ENCODE measurements at places on chromosomes 2 and 18.

DNA sequence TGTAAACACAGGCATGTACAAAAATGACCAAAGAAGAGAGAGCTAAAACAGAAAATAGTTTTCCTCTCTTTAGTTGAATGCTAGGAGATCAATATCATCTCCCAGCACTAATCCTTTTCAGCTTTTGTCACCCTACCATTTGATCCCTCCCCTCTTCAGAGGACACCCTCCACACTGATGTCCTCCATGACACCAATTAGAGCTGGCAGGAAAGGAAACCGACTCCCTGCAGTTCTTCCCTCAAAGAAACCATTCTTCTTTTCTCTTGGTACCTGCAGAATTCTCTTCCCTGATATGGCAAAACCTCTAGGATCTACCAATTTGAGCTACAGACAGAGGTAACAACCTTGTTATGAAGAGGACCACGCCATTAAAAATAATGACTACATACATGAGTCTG, 5.3 kb downstream of the EPB41L3 start:
- no peak for DNase-seq

GRCh38 chr18:52060607-52061304, 279.2 kb upstream of the DCC start:
- no peak for DNase-seq

DNA sequence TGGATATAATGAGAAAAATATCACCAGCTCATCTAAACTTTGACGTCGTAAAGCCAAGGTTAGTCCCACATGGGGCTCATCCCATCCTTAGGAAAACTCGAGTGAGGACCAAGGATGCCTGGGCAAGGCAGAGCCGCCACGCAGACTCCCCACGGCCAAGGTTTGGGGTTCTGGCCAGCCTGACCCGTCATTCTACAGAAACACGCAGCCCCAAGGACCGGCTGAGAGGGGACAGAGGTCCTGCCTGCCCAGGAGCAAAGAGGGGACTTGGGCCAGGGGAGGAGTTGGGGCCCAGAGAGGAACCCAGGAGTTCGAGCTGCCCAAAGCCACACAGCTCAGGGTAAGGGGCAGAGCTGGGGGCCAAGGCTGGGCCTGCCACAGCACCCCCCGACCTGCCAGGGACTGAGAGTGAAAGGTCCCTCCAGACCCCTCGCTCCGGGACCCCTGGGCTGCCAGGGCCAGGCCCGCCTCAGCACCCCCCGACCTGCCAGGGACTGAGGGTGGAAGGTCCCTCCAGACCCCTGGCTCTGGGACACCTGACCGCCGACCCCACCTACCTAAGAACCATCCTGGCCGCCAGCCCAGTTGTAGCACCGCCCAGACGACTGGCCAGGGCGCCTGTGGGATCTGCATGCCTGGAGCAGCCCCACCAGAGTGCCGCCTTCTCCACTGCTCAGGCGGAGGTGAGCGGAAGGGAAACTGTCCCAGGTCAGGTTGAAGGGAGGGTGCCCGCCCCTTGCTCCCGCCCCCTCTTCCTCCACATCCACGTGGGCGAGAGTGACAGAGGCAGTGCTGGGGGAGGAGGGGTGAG, at the start of gene PDCD1:
PDCD1 (minus strand) TSS at position 689 of the 811 bp plus-strand sequence; CDS start at position 633, 56 bp downstream.
- DNase-seq, result no peak

GRCh38 chr18:22840606-22841144, 92.5 kb upstream of the RBBP8 start:
- no peak for DNase-seq

DNA sequence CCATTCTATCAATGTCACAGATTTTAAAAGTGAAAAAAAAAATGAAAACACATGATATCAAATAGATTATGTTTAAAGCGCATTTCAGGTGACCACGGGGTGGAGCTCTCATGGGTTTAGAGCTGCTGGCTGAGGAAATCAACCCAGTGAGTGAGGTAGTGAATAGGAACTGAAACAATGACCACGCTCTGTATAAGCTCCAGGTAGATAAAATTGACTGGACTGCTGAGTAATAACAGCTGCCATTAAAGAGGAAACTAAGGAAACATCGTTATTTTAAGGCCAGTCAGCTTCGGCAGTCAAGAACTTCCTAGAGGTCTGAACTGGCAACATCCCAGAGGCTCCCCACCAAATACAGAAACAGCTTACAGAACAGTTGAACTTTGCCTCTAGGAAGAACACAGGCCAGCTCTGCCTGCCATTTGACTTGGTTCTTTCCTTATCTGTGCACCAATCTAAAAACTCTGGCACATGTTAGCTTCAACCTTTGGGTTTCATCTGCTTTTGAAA, 185.9 kb downstream of the PDE1A start:
- DNase-seq, result peak; percentile 61

DNA sequence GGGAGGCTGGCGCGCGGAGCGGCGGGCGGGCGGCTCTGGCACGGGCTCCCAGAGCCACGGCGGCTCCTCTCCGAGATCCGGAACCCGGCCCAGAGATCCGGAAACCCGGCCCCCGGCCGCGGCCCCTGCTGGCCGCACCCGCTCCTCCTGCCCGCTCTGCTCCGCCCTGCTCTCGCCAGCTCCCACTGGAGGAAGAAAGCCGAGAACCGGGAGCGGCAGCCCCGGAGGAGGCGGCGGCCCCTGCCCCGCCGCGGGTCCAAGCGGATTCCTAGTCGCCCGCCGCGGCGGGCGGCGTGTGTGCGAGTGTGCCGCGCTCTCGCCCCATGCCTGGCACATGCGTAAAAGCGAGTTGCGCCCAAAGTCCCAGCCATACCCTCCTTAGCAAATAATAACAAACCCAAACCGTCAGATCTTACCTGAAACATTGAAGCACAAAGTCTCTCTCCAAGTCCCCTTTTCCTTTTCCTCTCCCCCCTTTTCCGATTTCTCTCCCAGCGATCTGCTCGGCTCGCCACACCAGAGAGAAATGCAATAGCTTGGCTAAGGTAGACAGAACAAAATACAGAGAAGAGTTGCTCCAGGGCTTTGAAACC, 108.7 kb upstream of the KCTD1 start:
- DNase-seq, result peak; percentile 52

DNA sequence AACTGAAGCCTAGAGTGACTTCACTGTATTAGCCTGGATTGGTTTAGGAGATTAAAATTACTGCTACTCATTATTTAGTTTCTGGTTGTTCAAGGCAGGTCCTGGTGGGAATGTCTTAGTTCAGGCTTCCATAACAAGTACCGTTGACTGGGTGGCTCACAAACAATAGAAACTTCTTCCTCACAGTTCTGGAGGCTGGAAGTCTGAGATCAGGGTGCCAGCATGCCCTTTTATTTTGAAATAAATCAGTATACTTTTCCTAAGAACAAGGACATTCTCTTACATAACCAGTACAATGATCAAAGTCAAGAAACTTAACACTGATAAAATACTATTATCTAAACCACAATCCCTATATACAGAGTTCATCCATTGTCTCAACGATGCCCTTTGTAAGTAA, 4.0 kb upstream of the DAW1 start:
- no peak for DNase-seq

DNA sequence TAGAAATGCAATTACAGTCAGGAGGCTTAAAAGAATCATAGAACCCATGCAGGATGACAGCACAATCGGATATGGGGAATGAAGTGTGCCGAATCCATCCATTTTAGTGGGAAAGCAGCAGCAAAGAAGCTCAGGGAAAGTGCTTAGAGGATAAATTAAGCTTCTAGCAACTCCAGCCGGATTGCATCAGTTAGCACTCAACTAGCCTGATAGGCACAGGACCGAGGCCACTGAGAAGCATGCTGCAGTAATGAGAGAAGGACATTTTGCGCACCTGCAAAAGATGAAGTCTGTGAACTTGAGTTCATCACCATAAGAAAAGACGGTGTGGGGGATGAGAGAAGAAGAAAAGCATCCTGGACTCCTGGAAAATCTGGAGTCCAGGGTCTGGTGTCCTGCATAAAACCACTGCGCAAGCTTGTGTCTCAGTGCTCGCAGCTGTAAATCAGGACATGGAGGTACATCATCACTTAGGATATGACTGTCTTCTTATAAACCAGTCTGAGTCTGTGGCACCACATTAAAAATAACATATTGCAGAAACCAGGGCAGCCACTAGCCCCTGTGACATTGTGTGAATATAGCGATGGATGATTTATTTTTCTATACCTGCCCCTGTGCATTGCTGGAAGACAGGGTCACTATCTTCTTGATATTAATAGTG, 665.5 kb upstream of the SOX11 start:
- DNase-seq, result no peak

- peak; percentile 10 for DNase-seq
These were observed 98.8 kb upstream of the NCKAP5 start for GRCh38 chr2:133667085-133667484.

DNA sequence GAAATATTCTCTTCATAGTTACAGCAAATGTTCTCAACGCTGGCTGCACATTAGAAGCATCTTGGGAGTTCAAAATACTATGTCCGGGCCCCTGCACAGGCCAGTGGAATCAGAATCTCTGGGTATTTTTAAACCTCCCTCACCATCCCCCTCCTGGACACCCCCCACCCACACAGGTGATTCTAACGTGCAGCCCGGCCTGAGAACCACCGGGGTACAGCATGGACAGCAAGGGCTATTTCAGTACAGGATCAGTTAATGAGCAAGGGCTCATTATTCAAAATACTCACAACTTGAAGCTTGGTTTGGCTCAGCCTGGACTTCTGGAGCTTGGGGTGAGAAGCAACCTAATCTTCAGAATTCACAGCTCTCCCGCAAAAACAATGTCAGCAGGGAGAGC, 31.4 kb downstream of the INO80C start:
- DNase-seq, result no peak

DNA sequence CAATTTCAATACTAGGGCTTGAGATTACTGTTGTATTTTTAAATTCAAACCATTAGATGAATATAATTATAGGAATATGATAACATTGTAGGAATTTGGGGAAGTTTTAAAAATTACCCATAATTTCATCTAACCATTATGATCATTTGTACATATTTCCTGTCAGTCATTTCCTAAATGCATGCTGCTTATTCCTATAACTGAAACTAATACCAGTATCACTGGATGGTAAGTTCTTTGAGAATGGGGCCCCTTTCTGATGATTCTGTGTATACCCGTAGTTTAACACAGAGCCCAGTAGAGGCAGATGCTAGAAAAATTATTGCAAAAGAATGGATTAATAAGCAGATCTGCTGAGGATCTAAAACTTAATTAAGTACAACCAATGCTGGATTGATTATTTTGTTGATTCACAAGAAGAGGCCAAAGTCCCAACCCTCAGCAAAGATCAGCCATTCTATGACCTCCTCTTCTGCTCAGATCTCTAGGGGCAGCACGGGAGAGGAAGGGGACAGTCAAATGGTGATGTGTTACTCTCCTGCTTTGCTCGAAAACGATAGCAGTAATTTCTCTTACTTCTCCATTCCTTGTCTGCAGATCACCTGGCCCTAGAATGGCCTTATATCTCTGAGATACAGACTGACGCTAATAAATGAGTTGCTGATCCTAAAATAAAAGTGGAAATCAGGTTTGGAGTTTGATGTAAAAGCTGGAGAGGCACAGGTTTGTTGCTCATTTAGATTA, 69.5 kb upstream of the PELI1 start:
- no peak for DNase-seq

DNA sequence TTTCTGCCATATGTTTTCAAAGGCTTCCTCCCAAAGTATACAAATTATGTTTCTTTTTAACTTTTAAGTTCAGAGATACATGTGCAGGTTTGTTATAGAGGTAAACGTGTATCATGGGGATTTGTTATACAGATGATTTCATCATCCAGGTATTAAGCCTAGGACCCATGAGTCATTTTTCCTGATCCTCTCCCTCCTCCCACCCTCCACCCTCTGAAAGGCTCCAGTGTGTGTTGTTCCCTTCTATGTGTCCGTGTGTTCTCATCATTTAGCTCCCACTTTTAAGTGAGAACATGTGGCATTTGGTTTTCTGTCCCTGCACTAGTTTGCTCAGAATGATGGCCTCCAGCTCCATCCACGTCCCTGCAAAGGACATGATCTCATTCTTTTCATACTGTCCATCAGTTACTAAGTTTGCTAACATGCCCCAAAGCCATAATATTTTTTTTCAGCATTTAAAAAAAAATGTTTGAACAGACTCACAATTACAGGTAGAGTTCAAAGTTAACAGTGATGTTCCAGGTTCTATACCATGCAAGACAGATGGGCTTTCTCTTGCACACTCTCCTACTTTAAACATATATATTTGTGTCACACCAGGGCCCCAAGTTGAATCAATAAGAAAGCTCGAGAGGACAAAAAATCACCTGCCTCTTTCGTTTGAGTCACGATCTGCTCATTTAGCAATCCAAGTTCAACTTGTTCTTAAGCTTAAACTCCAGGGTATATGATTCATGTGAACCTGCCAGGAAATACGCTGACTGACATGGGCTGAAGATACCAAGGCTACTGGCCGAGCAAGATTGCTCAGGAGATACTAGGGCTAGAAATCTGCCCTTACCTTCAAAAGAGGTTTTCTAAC, 77.6 kb downstream of the AP1S3 start:
- no peak for DNase-seq

DNA sequence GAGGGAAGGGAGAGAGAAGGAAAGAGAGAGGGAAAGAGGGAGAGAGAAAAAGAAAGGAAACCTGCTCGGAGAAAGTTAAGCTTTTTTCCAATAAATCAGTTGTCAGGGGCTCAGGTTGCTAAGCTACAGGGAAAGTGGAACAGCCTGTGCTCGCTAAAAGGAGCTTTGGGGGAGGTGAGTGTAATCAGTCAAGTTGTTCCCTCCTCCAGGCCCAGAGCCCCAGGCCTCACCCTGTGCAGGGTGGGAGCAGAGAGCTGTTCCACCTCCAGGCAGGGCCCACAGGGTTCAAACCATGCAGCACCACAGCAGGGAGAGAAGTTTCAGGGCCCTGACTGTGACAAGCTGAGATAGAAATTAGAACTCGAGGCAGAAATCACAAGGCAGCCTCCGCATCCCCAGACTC, 56.4 kb upstream of the PPP1CB start:
- no peak for DNase-seq

DNA sequence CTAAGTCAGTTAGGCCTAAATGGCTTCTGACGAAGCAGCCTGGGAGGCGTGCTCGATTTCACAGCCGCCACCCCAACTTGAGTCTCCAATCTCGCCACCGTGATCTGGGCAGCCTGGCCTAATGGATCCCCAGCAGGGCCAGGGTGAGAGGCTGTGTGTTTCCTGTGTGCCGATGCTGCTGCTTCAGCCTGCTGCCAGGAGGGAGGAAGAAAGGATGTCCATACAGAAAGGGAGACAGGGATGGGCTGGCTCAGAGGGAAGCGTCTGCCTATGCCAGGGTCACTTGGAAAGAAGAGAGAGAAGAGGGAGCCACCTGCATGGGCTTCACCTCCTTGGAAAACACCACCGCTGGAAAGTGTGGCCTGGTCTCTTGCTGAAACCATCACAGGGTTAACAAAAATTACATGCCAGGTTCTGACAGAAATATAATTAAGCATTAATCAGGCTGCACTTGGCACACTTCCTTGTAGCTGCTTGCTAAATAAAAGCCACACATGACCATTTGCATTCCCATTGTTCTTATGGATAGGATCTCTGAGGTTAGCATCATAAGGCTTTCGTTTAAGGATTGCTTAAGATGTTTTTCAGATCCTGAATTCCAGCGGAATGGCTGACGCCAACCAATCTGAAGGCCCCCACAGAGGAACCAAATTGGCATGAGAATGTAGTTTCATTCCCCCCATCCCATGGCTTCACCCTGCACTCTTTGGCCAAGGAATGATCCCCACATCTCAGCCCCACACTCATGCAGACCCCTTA, 108.8 kb upstream of the SLC1A4 start:
- DNase-seq, result no peak

Data from DMS153 (cell line).